ENCODE measurements at places on chromosomes 7 and 10.

DNA sequence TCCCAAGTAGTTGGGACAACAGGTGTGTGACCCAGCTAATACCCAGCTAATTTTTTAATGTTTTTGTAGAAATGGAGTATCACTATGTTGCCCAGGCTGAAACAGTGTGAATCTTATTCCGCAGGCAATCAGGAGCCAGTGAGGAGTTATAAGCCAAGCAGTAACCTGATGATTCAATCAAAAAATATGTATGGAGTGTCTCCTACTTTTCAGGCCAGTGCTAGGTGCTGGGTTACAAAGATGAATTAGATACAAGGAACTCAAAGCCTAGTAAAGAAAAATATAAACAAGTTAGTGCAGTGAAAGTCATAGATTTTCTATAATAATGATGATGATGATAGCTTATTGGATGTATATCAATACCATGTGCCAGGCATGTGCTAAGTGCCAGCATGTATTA, 13.2 kb upstream of the IFRD1 start:
- no peak for DNase-seq

DNA sequence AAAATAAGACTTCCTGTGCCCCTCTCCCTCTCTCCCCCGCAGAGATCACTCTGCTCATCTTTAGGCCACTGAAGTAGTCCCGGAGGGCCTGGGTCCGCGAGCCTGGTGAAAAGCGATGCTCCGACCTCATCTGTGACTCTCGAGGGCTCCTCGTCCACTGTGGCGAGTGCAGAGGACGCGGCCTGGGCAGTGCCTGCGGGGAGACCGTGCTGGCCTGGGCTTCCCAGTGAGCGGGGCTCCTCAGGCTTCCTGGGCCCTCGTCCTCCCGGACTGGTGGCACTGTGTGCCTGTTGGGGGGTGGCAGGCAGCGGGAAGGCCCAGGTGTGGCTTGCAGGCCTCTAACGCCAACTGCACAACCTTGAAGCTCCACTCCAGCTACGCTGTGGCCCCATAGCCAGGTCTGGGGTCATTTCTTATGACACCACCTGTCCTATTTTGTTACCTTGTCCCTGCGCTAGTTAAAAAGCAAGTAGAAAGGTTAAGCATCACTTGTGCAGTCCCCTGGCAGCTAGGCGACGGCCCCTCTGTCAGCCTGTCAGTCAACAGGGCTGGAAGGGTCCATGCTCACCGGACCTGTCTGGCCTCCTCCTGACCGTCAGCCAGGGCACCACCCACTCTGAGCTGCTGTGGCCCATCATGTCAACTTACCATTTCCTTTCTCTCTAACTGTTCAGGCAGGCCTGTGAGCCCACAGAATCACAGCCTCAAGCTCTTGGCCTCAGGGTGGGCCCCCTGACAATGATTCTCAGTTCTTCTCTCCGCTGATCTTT, 20.5 kb downstream of the MNX1 start:
- DNase-seq: no peak

- DNase-seq: no peak
These were observed 215.9 kb downstream of the MDFIC start for GRCh38 chr7:115137816-115138215.

DNA sequence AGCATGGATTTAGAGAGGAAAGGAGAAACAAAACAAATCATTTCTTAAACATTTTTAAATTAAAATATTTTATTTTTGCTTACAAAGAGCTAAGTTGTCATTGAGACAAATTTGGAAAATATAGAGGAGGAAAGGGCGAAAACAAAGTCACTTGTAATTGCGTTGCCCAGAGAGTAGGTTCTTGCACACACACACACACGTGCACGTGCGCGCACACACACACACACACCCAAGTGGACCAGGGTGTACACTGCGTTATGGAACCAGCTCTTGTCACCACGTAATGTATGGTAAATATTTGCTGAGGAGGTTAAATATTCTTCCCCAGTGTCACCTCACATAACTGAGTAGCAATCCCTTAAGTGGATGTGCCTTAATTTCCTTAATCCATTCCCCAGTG, 21.6 kb downstream of the SHH start:
- no peak for DNase-seq

DNA sequence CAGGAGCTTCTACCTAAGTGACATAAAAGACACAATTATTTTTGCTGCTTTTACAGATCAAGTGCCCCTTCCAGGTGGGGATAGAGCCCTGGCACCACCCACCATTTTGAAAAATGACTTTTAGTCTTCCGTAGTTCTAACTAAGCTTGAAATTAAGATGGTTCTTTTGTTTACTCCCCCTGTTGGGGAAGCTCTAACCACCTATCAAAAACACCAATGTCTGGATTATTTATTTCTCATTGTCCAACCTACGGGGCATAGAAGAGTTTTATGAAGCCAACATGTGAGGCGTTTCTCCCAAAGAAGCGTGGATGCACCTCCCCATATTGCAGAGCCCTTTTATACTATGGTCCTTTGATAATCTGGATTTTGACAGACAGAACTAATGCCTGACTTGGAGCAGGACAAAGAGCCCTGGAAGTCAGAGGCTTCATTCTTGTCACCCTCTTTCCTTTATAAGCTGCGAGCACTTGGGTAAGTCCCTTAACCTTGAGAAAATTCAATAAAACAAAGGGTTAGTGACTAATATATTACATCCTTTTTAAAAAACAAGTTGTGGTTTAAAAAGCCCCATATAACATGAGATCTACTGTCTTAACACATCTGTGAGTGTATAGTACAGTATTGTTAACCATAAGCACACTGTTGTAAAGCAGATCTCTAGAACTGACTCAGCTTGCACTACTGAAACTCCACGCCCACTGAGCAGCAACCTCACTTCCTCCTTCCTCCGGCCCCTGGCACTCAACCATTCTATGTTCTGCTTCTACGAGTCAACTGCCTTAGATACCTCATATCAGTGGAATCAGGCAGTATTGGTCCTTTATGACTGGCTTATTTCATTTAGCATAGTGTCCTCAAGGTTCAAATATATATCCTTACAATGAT, 67.5 kb downstream of the ATXN7L1 start:
- no peak for DNase-seq

DNA sequence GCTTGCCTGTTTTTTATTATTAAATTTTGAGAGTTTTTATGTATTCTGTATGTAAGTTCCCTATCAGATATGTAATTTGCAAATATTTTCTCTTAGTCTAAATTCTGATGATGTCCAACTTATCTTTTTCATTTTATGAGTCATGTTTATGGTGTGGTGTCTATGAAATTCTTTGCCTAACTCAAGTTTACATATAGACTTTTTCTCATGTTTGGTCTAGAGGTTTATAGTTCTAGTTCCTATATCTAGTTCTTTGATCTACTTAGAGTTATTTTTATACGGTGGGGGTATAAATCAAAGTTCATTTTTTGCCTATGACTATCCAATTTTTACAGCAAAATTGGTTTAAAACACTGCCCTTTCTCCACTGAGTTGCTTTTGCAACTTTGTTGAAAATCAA, 26.3 kb upstream of the CCDC7 start:
- no peak for DNase-seq

GRCh38 chr7:22653951-22654350, 73.0 kb upstream of the IL6 start:
- DNase-seq: no peak

DNA sequence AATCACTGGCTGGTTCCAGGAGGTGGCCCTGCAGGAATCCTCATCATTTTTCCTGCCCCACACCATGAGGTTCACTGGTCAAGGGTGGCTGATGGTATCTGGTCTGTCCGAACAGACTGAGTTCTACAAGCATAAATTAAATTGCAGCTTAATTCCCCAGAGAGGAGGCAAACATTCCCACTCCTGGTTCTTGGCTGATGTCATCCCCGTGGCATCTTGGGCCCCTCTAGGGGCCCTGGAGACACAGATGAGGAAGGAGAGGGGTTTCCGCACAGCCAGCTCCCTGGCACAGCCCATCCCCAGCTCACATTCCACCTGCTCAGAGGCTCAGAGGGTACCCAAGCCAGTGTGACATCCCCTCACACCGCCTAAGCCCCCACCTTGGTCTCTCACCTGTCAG, 5.3 kb upstream of the KLRG2 start:
- DNase-seq: peak; percentile 69
